Activated T-helper 1 cell treated with anti-CD3 and anti-CD28 coated beads, Interleukin-12 subunit alpha, Interleukin-12 subunit beta, Interleukin-2, Interleukin-4 antibody, amounts not matched to agents 30 ng/mL and 10 ng/mL and 1 ng/mL, durations not matched to agents 14 hours and 24 hours and 36 hours (primary cell): ENCODE measurements at places on chromosomes 6 and 20. TPM values are rescaled to one million over a fixed set of nuclear protein-coding genes. Genes with fewer than 3 reads are reported as not detected.

DNA sequence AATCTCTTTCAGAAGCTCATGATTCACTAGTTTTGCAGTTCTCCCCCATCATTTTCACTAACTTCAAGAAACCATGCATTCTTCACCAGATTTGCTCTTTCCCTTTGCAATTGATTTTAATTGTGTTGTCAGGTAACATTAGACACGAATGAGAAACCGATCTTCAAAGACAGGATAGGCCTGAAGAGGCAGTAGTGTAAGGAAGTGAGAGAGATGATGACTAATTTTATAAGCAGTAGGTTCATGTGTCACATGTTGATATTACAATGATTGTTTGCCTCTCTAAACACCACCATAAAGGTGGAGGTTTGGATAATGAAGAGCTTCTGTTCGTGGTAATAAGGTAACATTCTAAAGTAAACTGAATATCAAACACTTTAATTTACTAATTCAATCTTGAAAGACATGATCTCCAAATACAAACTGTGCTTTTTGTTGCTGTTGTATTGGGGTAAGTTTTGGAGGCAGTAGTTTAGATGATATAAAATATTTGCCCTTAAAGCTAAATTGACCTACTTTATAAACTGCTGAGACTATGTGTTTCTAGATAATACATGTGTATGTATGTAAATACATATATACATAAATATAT lies 207.2 kb downstream of the PHACTR1 start:
- H3K36me3 ChIP-seq = no peaks in the 10 kb centered on the region
- no peak for DNase-seq
- H3K4me3 ChIP-seq = no peak overlapping the region
- peaks cover 7% of the 10 kb centered on the region for H3K27me3 ChIP-seq

GRCh38 chr6:165663377-165663735 lies 315 bp upstream of the PDE10A start:
- H3K4me3 ChIP-seq = no peak overlapping the region
- H3K27me3 ChIP-seq = peaks cover 51% of the 10 kb centered on the region
- H3K4me1 ChIP-seq = no peaks in the 10 kb centered on the region
- no peaks in the 10 kb centered on the region for H3K36me3 ChIP-seq
- peak overlapping the region; percentile 55 for H3K27ac ChIP-seq
- DNase-seq = no peak

- H3K36me3 ChIP-seq = no peaks in the 10 kb centered on the region
- H3K27me3 ChIP-seq = no peaks in the 10 kb centered on the region
- no peak overlapping the region for H3K4me3 ChIP-seq
- no peak overlapping the region for H3K27ac ChIP-seq
- no peak for DNase-seq
Observed at GRCh38 chr6:82624251-82624650, 260.6 kb downstream of the TPBG start.

The ITPR3 gene
- total RNA-seq = 42.7 and 42.9 TPM in 2 replicates

DNA sequence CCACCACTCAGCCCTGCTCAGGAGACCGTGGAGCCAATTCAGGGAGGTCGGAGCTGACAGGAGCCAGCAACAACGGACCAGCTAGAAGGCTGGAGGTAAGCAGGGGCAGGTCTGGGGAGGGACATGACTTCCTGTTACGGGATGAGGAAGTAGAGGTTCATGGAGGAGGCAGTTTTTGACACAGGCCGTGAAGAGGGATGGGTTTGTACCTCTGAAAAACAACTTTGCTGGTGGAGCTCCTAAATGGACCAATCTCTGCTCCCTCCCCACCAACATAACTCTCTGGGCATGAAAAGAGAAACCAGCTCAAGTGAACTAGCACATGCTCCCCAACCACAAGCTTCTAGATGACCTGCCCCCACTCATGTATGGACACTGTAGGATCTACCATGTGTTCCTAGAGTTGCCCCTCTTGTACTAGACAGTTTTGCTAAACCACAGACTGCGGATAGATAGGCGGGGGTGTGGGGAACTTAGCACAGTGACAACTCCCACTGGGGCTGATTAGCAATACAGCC lies 31.4 kb downstream of the RALGAPA2 start:
- H3K27ac ChIP-seq = peak overlapping the region; percentile 15
- H3K36me3 ChIP-seq = peaks cover 7% of the 10 kb centered on the region
- no peaks in the 10 kb centered on the region for H3K27me3 ChIP-seq
- peaks cover 8% of the 10 kb centered on the region for H3K4me1 ChIP-seq
- DNase-seq = no peak
- H3K4me3 ChIP-seq = no peak overlapping the region

DNA sequence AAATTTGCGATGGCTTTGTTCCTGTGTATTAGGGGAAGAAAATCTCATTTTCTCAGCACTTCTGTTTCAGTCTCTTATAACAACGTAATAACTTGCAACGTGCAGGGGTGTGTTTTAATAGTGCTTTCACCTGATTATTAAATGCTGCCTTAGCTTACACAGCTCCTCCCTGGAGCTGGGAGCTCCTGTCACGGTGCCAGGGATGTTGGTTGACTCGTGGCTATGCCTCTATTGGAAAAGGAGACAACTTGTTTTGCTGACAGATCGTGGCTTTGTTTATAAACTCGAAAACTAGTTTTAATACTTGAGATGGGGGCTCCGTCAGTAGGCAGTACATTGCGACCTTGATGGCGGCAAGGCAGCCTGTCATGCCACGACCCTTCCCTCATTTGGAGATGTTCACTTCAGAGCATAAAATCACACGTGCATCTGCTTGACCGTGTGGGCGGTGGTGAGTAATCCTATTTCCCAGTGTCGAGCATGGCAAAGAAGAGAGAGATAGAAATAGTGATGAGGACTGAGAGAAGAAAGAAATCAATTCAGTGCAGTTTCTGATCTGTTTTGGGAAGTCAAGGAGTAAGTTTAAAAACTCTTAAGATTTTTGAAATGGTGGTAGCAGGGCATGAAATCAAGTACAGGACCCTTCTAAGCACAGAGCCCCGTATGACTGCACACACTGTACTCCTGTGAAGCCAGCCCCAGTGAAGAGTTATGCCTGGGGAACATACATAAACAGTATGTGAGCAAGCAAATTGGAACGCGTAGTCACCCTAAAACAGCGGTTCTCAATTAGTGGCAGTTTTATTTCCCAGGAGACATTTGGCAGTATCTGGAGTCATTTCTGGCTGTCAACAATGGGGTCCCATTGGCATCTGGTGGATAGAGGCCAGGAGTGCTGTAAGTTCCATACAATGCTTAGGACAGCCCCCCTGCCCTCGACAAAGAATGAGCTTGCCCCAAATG lies 147.2 kb downstream of the DOK5 start:
- H3K27me3 ChIP-seq = no peaks in the 10 kb centered on the region
- H3K4me3 ChIP-seq = no peak overlapping the region
- no peak for DNase-seq
- no peaks in the 10 kb centered on the region for H3K4me1 ChIP-seq

The SLC22A7 gene
- total RNA-seq = not detected in 2 replicates

GRCh38 chr20:38125157-38126056 lies 39.7 kb downstream of the TGM2 start:
- H3K4me1 ChIP-seq = peaks cover 12% of the 10 kb centered on the region
- H3K27me3 ChIP-seq = no peaks in the 10 kb centered on the region
- H3K4me3 ChIP-seq = no peak overlapping the region

The HDGFL1 gene
- total RNA-seq = not detected in 2 replicates

DNA sequence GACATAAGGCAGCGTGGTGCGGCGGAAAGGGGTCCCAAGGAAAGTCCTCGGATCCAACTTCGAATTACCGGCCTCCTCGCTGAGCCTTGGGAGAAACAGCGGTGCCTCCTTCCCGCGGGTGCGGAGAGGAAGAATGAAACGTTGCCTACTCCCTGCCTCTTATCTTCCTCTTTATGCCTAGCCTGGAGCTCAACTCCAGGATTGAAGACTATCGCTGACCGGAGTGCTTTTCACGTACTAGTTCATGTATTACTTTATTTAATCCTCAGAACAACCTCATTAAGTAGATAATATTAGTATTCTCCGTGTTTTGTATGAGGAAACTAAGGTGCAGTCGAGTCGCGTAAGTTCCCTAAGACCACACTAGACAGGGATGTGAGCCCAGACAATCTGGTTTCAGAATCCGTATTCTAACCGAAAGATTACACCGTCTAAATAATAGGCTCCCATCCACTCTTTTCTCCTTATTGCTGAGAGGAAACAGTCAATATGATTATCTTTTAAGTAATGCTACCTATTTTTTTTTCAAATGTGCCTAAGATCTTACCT lies 793 bp upstream of the PDSS2 start:
- peak overlapping the region; percentile 93 for H3K4me3 ChIP-seq
- peak overlapping the region; percentile 91 for H3K27ac ChIP-seq
- peaks cover 16% of the 10 kb centered on the region for H3K4me1 ChIP-seq
- H3K36me3 ChIP-seq = no peaks in the 10 kb centered on the region
- DNase-seq = no peak
- no peaks in the 10 kb centered on the region for H3K27me3 ChIP-seq

- peak overlapping the region; percentile 91 for H3K27ac ChIP-seq
- H3K36me3 ChIP-seq = peaks cover 12% of the 10 kb centered on the region
- peak; percentile 42 for DNase-seq
- H3K4me1 ChIP-seq = peaks cover 44% of the 10 kb centered on the region
- H3K4me3 ChIP-seq = peak overlapping the region; percentile 99
Observed at GRCh38 chr20:37095108-37095598, 644 bp downstream of the RBL1 start.

GRCh38 chr6:106490974-106491373 lies 130.5 kb downstream of the CRYBG1 start:
- H3K4me3 ChIP-seq = no peak overlapping the region
- no peak overlapping the region for H3K27ac ChIP-seq
- no peak for DNase-seq
- no peaks in the 10 kb centered on the region for H3K4me1 ChIP-seq
- H3K27me3 ChIP-seq = peaks cover 10% of the 10 kb centered on the region

GRCh38 chr20:51423290-51423667 lies 119.2 kb downstream of the NFATC2 start:
- peaks cover 77% of the 10 kb centered on the region for H3K4me1 ChIP-seq
- peaks cover 62% of the 10 kb centered on the region for H3K36me3 ChIP-seq
- H3K27me3 ChIP-seq = no peaks in the 10 kb centered on the region

GRCh38 chr20:44031781-44032582 lies 117.3 kb downstream of the TOX2 start:
- peaks cover 22% of the 10 kb centered on the region for H3K27me3 ChIP-seq
- no peak overlapping the region for H3K27ac ChIP-seq
- H3K36me3 ChIP-seq = peaks cover 13% of the 10 kb centered on the region
- DNase-seq = no peak
- H3K4me3 ChIP-seq = no peak overlapping the region
- H3K4me1 ChIP-seq = peaks cover 78% of the 10 kb centered on the region

DNA sequence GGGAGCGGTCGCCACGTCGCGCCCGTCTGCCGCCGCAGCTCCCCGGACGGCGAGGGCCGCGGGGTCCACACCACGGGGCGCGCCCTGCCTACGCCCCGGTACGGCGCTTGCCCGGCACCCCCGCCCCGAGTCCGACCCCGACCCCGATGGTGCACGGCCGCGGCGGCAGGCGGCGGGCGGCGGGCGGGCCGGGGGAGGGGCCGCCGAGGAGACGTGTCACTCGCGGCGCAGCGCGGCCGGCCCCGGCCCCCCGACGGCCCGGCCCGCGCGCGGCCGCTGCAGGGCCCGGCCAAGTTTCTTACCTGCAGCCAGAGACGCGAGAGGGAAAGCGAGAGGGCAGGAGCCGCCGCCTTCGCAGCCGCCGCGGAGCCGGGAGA lies 328 bp downstream of the RRBP1 start:
- peaks cover 24% of the 10 kb centered on the region for H3K4me1 ChIP-seq
- H3K4me3 ChIP-seq = peak overlapping the region; percentile 88
- peaks cover 16% of the 10 kb centered on the region for H3K36me3 ChIP-seq
- peaks cover 21% of the 10 kb centered on the region for H3K27me3 ChIP-seq

The SLX4IP gene
- total RNA-seq = 5.0 and 5.8 TPM in 2 replicates
